Peyer's patch (tissue), 4 donors: ENCODE measurements at places on chromosomes 7 and 10. TPM values are rescaled to one million over a fixed set of nuclear protein-coding genes. Genes with fewer than 3 reads are reported as not detected.

The FLNC gene
- 4.2 TPM for total RNA-seq

The PI4K2A gene
- total RNA-seq, result 21.7 TPM

GRCh38 chr10:80268266-80268665 is 21.2 kb downstream of the MAT1A start:
- no peak for DNase-seq

The CCL26 gene
- total RNA-seq, result not detected

- no peak for DNase-seq
These were observed 214.5 kb downstream of the MBL2 start for GRCh38 chr10:52558090-52558489.

DNA sequence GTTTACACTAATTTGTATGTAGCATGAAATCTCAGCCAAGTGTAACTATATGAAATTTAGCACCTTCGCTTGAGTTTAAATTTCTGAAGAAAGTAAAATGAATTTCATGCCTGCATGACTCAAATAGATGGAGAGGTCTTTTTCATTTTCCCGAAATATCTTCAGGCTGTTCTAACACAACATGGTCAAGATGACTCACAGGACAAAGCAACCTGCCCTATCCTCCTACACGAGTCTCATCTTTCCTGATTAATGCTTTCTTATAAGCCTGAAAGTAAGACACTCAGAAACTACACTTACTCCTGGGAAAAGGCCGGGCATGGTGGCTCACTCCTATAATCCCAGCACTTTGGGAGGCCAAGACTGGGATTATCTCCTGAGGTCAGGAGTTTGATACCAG is 41.2 kb downstream of the CH25H start:
- no peak for DNase-seq

The NHLRC2 gene
- 53.8 TPM for total RNA-seq

GRCh38 chr7:66529883-66530610 is 98.6 kb upstream of the KCTD7 start:
- no peak for DNase-seq

DNA sequence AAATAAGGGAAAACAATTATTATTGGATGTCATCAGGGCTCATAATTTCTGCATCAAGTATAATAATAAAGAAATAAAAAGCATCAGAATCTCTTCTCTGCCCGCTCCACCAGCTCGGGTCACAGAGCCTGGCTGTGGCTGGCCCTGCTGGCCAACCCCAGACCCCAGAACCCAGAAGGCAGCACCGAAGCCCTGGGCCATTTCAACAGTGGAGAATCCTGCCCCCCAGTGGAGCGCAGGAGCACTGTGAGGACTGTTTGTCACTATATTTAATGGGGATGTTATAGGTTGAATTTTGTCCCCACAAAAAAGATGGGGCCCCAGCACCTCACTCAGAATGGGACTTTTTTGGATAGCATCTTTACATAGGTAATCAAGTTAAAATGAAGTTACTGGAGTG is 27.3 kb downstream of the DENND11 start:
- DNase-seq, result no peak

GRCh38 chr10:17216217-17216900 is 11.7 kb upstream of the VIM start:
- DNase-seq, result no peak
